ENCODE measurements at places on chromosomes 5 and 9.
A peak's percentile ranks its signal among the peaks of the same experiment; 100 is the strongest.

DNA sequence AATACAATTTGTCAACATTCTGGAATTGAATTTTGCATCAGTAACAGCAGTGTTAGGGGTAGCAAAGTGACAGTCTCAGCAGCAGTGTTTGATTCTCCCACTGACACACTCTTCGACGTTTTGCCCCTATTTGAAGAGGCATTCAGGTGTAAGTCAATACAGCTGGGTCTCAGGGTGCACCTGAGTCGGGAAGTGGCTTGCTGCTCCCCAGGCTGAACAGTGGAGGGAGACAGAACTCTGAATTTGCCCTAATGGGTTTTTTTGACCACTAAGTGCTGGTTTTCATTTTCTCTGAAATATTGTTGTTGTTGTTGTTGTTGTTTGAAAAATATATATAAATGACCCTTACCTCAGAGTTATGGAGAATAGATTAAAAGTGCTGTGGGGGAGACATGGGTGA, 223.2 kb downstream of the TLR4 start:
- DNase-seq: no peak

DNA sequence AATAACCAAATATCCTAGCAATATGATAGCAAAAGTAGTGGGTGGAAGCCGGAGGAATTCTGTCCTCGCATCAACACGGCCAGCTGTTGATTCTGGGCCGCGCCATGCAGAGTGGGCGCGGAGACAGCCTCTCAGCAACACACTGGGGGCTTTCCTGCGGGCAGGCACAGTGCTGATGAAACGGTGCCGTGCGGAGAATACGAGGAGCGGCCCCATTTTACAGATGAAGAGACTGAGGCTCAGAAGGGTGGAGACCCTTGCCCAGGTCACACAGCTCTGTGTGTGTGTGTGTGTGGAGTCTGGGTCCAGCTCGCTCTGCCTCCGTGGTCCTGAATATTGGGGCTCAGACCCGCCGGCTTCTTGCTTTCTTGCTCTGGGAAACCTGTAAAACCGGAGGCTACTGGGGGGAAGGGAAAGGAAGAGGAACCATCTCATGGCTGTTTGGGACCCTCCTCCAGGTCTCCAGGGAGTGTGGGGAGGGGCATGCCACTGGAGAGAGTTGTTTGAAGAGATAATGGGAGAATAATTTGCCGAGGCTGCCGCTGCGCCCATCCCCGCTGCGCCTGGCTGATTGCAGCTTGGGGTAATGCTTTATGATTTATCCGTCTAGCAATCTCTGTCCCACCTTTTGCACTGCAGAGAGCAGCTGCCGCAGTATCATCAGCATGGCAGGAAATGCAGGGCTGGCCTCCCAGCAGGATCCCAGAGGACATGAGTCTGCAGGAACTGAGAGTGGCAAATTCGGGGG, 36.6 kb downstream of the NCS1 start:
- no peak for DNase-seq

DNA sequence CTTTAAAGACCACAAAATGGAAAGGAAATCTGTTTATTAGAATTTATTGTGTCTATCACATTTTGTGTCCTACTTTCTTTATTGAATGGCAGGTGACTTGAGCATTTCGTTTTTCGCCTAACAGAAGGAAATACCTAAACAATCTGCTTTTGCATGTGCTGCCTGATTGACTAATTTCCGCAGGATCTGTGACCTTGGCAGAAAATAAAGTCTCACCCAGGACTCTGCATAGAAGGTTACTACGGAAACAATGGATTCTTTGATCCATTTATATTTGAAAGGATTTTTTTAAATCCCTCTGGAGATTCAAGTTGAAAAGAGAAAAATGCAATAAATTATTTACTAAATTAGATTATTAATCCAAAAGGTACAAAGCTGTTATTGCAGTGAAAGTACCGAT, 61.0 kb upstream of the CAST start:
- DNase-seq: no peak

DNA sequence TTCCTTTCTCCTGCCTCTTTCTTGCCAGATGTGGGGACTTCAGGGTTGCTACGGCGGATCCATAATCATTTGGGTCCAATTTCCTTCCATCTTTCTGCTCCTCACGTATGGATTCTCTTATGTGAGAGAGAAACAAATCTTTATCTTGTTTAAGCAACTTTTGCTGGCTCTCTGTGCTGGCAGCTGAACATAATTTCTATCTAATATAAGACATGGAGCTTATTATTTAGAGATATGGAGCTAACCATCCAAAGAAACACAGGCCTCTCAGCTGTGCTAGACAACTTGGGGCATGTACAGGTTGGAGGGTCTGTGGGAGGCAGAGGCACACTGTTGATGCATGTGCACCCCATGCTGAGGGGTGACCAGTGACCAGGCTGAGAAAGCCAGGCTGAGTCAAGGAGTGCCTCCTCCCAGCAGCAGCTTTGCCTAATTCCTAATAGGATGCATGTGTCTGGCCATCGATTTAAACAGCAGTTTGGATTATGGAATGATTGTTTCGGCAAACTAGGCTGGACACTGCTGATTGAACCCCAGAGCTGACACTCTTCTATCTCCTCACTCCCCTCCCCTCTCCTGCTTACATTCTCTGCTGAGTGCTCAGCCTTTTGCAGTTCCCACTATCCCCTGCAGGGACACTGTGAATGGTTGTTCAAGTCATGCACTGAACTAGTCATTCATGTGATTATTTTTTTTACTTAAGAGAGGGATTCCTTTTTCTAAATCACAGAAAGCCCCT, 195.8 kb downstream of the ERCC6L2 start:
- peak; percentile 25 for DNase-seq

DNA sequence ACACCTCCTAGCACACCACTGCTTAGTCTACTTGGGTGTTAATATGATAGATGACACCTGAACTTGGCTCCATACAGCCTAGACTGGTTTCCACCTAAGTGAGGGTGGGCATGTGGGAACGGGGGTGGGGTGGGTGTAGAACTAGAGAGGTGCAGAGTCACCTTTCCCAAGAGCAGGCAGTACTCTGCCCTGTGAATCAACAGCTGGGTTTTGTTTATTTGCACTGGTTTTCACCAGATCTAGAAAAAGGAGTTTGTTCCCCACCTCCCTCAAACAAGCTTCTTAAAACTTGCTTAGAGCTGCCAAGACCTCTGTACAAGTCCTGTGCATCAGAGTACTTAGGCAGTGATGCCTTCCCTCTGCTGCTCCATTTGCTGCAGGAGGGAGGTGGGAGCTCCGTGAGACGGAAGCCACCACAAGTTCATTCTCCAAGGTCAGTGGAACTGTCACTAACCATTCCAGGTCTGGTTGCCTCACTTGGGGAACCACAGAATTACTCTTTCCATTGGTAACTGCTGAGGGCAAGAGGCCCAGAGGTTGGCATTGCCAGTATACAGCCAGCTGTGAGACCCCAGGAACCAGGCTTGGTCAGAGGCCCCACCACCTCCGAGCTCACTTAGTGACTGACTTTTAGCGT, 163.5 kb downstream of the NR3C1 start:
- no peak for DNase-seq

DNA sequence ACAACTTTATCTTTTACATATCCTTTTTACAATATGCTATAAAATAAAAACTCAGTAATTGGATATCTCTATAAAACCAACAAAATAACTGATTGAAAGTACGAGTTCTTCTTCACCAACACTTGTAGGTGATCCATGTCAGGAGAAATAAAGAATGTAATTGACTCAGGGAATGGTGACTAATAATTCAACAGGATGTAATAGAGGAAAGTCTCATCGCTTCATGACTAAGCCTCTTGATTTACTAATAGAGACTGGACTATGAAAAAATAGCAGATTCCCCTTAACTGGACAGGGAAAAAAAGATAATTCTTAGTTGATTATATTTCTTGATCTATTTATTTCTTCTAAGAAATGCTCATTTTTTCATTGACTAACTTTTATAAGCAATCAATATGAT, 507.7 kb upstream of the PTGER4 start:
- peak; percentile 30 for DNase-seq

DNA sequence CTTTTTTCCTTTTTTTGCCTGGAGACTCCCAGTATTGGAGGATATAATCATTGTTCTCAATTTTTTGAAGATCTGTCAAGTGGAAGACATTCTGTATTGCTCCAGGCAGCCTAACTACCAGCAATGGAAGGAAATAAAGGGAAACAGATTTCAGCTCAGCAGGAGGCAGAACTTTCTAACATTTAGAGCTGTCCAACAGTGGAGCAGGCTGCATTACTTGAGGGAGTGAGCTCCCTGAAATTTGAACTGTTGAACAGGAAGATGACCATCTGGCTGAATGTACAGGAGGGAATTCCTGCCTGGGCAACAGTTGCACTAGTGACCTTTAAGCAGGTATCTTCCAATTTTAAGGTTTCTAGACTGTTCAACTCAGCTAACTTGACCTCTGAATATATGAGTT, 1.1 kb upstream of the GAPVD1 start:
- DNase-seq: no peak

DNA sequence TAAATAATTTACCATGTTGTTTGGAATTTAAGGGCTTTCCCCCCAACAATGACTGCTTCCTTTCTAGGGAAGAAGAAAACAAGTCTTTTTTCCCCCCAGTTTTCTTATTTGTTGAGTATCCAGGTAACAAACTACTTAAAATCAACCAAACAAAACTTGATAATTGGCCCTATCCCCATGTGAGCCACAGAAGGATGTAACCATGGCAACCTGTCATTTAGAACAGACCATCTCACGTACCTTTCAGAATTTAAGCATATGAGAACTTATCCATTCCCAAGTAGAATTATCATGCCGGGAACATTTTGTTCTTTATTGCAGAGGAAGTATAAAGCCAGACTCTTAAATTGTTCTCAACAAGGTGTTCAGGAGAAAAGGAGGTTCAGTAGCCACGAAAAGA, 392.3 kb downstream of the CETN3 start:
- DNase-seq: no peak

DNA sequence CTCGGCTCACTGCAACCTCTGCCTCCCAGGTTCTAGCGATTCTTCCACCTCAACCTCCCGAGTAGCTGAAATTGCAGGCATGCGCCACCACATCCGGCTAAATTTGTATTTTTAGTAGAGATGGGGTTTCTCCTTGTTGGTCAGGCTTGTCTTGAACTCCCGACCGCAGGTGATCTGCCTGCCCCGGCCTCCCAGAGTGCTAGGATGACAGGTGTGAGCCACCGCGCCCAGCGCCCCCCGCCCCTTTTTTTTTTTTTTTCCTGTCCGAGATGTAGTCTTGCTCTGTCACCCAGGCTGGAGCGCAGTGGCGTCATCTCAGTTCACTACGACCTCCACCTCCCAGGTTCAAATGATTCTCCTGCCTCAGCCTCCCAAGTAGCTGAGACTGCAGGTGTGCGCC, 6.6 kb downstream of the ATP6V1G1 start:
- DNase-seq: no peak

DNA sequence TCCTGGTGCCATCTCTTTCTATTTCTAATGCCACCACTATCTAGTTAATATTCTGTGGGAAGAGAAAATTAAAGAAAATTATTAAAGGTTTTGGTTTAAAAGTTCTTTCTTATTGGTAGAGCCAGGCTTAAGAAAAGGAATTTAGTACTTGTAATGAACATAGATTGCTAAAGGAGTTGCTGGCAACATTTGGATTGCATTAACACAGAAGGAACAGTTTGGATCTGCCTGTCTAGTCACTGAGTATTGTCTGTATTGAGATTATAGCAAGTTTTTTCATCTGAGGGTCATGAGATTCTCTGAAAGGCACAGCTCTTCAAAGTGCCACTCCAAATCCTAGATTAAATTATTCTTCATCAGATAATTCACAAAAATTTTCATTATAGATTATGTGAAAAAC, 32.0 kb downstream of the FSD1L start:
- peak; percentile 43 for DNase-seq

Measured in AG10803 (cell line).